Cortex of kidney (tissue), 1 donor: ENCODE measurements at places on chromosomes 2 and 18.

DNA sequence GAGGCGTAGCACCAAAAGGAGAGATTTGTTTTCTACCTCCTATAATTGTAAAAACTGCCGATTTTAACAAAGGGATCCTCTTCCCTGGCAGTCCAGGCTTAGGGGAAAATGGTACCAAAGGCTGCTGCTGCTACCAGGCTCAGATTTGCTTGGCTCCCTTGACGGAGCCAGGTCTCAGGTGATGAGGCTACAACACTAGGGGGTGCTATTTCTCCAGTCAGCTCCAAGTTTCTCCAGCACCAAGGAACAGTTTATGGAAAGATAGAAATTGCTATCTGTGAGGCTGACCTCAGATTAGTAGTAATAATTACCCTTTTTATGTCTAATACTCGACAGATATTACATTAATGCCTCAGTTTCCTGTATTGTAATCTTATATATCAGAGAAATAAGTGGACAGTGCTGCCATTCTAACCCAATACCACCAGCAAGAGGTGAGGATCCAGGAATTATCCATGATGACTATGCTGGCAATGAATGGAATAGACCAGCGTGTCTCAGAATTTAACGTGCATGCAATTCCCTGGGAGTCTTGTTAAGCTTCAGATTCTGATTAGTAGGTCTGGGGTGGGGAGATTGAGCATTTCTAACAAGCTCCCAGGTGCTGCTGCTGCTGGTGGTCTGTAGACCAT lies 111.3 kb downstream of the ESCO1 start:
- no peak for DNase-seq

DNA sequence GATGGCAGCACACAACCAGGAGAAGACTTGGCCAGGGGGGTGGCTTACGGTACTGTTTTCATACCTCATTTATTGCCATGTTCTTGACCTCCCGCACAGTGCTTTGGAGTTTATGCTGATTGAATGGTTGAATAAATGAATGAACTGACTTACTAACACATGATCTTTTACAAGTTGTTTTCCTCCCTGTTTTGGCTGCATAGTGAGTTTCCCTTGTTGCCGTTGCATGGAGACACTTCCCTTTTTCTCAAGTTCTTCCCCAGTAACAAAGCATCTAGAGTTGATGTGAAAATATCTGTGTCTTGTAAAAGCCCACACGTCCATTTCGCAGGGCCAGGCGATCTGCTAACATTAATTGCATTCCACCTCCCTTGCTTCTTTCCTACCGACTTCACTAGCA lies 35.7 kb upstream of the RAB1A start:
- no peak for DNase-seq

GRCh38 chr2:39772086-39772811 lies 6.8 kb downstream of the THUMPD2 start:
- DNase-seq, result no peak

DNA sequence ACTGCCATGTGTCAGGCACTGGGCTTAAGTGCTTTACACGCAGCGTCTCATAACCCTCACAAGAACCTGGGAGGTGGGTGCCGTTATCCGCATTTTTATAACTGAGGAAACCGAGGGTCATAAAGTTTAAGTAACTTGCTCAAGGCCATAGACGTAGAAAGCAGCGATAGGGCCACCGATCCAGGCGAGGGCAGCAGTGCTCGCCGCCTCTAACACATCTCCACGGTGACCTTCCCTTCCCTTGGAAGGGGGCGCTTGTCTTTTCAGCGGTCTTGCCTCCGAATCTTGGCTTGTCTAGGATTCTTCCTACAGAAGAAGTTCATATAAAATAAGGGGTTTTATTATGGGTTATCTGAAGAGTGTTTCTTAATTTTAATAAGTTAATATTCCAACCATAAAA lies 186.6 kb downstream of the GBX2 start:
- DNase-seq, result no peak

- DNase-seq, result no peak
Measured at GRCh38 chr18:58861861-58862301, 2.8 kb upstream of the ZNF532 start.

DNA sequence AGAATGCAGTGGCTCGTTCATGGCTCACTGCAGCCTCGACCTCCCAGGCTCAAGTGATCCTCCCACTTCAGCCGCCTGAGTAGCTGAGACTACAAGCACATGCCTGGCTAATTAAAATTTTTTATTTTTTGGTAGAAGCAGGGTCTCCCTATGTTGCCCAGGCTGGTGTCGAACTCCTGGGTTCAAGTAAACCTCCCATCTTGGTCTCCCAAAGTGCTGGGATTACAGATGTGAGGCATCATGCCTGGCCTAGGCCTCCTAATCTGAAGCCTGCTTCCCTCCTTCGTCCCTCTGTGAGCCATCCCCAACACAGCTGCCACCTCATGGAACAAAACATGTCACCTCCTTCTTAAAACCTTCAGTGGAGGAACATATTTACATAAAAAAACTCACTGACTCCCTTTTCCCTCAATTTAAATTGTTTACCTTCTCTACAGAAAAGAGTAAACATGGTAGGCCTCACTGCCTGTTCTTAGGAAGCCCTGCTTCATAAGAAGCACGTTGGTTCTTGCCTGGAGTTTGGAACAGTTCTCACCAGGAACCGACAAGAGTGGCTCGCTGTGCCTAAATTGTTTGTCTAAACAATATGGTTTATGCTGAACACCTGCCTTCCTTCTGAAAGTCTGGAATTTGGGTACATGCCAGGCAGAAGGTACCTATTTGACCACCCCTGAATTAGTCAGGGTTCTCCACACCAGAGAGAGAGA lies 12.1 kb upstream of the RHOB start:
- DNase-seq, result no peak

DNA sequence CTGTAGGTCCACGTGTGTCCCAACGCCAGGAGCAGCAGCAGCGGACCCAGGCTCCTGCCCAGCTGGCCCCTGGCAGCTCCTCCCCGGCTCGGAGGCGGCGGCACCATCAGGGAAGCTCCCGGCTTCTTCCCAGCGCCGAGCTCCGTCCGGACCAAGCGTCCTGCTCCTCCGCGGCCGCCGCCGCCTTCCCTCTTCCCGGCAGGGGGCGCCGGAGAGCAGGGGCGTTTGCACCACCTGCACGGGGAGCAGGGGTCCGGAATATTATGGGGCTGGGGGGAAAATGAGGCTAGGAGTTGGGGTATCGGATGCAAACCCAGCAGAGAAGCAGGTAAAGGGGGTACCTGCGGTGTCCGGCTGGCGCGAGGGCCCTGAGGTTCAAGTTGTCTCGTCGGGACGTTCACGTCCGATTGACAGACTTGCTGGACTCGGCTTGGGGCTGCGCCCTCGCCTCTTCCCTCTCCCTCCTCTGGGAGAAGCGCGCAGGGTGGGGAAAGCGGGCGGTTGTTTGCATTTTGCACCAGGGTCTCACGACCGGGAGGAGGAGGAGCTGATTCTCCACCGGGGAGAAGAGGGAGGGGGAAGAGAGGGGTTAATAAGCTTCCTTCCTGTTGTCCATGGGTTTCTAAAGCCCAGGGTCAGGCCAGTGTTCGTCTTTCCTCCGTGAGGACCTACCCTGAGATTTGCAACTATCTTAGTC lies at the start of gene CCBE1:
Gene CCBE1 (minus strand): TSS at position 188 of the 697 bp plus-strand sequence.
- DNase-seq, result no peak

- DNase-seq, result no peak
Measured at GRCh38 chr2:66173645-66174044, 261.3 kb upstream of the MEIS1 start.

- no peak for DNase-seq
Measured at GRCh38 chr18:48139431-48140347, 209.2 kb upstream of the SMAD2 start.

DNA sequence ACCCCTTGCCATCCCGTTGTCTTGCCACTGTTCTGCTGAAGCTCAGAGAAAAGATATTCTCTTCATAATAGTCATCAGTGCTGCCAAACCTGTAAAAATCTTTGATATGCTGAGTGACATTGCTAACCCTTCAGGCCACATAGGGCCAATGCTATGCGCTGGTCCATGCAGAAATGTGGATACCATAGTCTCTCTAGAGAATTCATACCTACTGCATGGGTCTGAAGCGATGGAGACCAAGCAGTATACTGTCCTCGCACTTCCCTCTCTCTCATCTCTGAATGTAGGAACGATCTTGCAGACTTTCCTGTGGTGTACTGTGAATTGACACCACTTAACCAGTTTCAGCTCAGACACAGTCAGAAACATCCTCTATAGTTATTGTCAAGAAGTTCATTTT lies 17.9 kb upstream of the ANKRD44 start:
- no peak for DNase-seq

DNA sequence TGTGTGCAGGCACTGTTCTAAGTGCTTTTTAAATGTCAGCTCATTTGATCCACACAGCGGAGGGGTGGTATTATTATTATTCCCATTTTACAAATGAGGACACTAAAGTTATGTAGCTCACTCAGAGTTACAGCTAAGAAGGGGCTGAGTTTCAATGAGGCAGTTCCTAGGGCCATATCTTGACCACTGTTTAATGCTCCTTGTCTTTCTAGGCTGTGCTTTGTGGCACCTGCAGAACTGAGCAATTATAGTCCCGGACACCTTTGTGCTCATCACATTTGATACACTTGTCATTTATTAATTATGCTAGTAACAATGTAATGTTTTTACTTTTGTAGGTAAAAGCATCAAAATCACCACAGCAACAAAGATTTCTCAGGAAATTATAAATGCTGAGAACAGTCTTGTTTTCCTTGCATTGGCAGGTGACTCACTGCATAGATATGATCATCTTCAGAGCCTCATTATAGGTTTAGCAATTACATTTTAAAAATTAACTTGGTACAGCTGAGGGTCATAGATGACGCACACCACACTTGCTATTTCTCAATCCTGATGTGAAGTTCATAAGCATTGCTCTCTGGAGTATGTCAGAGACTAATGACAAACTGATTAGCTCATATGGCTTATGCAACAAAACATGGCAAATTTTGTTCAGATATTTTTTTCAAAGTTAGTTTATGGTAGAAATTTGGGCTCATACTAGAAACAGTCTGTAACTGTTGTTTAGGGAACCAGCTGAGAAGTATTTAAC lies 366.8 kb downstream of the TGIF1 start:
- no peak for DNase-seq

GRCh38 chr2:70471129-70471528 lies 82.5 kb downstream of the TGFA start:
- DNase-seq, result no peak

- DNase-seq, result no peak
Measured at GRCh38 chr2:155054712-155055111, 356.2 kb downstream of the KCNJ3 start.

DNA sequence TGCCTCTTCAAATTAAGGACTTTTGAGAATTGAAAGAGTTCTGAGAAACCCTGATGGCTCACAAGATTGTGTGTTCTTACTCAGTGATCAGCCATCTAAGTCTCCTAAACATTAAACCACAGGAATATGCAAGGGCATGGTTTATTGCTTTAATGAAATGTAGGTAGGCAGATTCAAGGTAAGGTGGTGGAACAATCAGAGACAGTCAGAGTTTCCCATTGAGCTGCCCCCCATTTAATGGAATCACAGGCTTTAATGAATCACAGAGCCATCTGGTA lies 107.8 kb upstream of the LRATD1 start:
- no peak for DNase-seq

DNA sequence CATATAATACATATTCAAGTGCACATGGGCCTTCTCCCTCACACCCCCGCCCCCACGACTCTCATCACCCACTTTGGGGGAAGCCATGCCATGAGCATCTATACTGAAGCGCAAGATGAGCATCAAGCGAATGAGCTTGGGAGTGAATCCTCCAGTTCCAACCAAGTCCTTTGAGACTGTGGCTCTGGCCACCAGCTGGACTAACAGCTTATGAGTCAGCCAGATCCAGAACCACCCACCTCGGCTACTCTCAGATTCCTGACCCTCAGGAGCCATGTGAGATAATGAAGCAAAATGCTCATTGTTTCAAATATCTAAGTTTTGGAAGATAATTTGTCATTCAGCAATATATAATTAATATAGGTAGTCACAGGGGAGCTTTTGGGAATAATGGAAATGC lies 22.2 kb upstream of the IL1RL1 start:
- no peak for DNase-seq

DNA sequence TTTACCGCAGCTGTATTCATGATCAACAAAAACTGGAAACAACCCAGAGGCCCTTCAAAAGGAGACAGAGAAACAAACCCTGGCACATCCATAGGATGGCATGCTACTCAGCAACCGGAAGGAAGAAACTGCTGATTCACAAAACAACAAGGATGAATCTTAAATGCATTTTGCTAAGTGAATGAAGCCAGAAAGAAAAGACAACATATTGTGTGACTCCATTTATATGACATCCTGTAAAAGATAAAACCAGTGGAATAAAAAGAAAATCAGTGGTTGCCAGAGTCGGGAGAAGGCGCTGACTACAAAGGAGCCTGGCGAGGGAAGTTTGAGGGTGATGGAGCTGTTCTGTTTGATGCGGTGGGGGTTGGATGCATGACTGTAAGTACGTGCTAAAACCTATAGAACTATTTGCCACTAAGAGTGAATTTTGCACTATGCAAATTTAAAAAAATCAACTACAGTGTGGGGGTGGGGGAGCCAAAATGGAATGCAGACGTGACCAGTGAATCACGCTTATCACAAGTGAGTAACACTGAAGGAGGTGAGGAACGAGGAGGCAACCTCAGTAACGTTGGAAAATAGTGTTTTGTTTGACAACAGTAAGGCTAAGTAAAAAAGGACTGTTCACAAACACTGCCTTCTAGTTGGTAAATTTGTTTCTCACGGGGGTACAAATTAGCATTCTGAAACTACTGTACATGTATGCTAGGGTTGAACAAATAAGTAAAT lies 108.9 kb downstream of the INHBB start:
- no peak for DNase-seq

GRCh38 chr2:68363721-68364120 lies 1.4 kb upstream of the PLEK start:
- DNase-seq, result no peak

DNA sequence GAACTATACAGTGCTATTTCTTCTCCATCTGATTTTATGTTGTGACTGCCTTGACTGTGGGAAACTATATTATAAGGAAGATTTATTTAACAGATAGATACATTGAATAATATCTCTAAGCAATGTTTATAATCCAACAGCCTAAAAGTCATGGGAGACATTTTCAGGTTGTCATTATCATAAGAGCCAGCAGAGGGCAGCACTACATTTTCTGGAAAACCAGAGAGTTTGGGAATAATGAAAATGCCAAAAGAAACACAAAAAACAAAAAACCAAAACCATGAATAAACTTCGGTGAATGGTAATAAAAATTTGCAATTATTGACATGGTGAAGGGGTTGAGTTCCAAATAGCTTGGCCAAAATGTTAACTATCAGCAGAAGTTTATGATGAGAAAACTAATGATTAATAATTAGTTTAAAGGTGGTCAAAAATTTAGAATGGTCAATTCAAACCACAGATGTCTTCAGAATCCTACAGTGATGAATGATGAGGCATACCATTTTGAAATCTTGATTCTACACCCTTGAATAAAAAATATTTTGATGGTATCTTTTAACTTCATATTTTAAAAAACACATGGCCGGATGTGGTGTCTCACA lies 4.7 kb downstream of the EEF1B2 start:
- no peak for DNase-seq

DNA sequence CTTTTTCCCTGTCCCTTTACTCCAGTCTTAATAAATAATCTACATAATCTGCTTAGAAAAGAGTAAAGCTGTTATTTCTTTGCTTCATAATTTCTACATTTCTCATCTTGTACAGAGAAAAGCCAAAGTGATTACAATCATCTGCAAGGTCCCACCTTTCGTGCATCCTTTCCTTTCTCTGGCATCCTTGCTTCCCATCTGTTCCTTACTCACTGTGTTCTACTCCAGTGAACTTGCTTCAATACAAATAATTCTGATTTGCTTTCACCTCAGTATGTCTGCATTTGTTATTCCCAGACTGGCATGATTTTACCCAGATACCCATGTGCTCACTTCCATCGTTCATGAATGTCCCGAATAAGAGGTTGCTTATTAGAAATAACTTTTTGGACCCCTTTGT lies 99.4 kb upstream of the DSEL start:
- no peak for DNase-seq
